ENCODE measurements at places on chromosomes 11 and 22. TPM values are rescaled to one million over a fixed set of nuclear protein-coding genes. Genes with fewer than 3 reads are reported as not detected.

Gene TESMIN
- total RNA-seq, result 0.98 TPM

Gene NCAM1
- 65.7 TPM for total RNA-seq

Gene FAM180B
- total RNA-seq, result 0.62 TPM

Gene SEPTIN3
- 0.14 TPM for total RNA-seq

DNA sequence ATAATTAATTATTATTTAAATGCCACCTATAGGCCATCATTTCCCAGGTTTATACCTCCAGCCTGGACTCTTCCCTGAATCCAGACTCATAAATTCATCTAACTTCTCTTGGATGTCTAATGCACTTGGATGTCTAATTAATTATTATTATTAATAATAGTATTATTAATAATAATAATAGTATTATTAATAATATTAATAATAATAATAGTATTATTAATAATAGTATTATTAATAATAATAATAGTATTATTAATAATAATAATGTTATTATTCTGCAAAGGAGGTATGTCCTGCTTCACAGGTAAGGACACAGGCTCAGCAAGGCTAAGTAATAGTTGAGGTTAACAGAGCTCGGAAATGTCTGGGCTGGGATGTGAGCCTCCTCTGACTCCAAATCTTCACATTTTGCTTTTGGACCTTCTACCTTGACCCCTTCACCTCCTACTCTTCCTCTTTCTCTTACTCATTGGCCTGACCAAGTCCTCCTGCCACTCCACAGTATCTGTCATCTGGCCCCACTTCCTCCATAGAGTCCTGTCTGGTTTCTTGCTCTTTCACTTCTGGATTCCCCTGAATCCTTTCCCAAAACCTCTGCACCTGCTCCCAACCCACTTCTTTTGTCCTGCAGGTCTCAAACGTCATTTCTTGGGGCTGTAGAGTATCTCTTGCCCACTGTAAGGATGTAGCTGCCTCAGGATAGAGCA is 8.0 kb downstream of the RIBC2 start:
- no peak for DNase-seq

- no peak for DNase-seq
Observed at GRCh38 chr11:57345555-57346211, 7.5 kb downstream of the P2RX3 start.

- no peak for DNase-seq
Observed at GRCh38 chr11:41943656-41944055, 484.2 kb upstream of the LRRC4C start.

DNA sequence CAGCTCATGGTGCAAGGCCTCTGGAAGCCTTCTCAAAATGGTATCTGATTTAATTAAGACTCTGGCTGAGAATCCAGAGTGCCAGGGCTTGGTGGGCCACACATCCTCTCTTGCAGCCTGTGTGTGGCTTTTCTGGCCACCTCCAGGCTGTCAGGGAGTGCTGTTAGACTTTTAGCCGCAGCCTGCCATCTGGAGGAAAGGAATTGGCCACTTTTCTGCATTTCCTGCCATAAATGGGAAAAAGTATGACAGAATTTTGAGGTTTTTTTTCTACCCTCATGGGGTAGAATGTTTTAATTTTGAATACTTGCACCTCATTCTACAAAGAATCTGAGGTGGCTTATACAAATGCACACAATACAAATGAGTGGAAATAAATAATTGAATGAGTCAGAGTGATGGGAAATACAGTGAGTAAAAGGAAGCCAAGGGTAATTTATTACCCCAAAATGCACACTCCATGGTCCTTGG is 218.4 kb downstream of the ADAMTS15 start:
- no peak for DNase-seq

DNA sequence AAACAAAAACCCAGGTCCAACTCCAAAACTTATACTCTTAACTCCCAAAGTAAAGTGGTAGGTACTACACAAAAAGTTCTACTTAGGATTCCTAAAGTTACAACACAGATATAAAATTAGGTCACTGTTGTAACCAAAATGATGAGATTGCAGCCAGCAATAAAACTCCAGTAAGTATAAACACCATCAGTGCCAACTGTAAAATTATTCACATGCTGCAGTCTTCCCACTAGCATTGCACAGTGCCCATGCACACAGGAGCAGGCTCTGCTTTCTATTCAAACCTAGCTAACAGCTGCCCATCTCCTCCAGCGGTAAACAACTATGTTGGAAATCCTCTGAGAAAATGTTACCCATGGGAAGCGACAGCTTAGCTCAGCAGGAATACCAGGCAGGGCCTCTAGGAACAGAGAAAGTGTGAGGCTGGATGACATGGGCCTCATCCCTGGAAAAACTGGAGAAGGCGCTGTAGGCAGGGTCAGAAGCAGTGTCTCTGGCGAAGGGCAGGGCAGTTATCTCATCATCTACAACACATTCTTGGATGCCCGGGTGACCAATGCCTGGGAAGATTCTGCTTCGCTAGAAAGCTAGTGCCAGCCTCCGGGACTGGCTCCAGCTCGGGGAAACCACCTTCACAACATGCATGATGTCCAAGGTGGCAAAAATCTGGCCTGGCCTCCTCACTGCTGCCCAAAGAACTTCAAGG is 9.1 kb downstream of the CPT1A start:
- DNase-seq, result no peak

DNA sequence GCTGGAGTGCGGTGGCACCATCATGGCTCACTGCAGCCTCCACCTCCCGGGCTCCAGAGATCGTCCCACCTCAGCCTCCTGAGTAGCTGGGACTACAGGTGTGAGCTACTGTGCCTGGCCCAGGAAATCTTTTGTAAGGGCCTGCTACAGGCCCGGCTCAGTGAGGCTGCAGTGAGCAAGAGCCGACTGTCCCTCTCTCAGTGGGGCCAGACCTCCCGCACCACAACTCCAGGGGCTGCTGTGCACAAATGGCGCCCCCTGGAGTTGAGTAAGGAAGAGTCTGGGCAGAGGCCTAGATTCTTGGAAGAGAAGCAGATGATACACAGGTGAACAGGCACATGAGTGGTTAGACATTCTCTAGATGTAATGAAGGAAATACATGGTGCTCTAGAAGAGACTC is 7.0 kb downstream of the SERHL2 start:
- no peak for DNase-seq

DNA sequence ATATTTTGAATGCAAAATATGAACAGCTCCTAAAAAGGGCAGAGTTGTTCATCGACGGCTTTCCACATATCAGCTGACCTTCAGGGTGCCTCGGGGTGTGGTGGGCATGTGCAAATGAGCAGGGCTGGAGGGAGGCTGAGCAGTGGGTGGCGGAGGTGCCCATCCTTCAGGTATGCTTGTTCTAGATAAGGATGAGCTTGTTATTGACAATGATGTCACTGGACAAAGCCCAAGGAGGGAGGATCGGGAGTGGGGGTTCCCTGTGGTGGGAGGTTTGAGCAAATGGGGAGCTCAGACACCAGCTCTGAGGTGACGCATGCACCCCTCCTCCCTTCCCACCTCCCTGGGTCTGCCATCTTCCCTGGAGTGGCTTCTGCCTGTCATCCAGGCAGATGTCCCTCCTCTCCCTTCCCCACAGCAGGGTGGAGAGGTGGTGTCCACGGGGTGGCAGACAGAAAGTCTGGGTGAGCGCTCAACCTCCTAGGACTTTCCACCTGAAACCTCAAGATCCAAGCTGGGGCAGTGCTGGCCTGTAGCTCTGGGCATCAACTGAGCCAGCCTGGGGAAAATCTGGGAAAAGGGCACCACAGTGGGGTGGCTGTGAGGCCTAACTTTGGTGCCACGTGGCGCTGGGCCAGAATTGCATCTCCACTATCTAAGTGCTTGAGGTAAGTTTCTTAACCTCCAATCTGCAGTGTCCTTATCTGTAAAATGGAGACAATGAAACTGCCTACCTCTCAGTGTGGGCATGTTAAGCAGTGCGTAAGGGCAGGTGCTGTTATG is 106.3 kb upstream of the THY1 start:
- no peak for DNase-seq

GRCh38 chr11:101091781-101092180 is 37.8 kb downstream of the PGR start:
- DNase-seq, result no peak

GRCh38 chr22:20899827-20900423 is 17.3 kb upstream of the CRKL start:
- no peak for DNase-seq

DNA sequence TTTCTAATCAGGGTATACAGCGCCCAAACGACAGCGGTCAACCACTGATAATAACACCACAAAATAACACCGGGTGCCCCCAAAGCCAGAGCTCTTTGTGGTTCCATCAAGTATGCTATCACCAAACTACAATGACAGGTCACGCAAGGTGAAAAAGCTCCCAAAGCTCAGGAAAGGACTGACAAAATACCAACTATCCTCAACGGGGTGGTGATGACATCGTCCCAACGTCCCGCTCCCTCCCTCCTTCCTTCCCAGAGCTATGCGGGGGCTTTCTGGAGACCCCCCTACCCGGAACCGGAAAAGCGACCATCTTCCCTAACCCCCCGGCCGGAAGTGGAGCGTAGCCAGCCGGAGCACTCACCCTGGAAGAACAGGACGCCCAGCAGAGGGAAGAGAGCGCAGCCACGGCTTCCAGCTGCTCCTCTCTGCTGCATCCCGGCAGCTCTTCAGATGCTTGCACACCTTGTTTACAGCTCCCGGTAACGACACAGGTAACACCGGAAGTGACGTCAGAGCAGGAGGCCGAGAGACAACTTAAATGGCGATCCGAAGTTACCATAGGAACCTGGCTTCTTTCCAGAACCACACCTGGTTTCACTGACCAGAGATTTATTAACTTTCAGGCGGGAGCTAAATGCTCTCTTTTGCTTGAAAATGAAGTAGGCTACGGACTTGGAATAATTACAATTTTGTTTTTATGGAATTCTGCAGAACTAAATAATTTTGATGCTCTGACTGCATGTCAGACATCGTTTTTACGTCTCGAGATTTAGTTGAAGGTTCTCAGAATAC is at the start of gene MPZL3:
Gene MPZL3, minus strand, starts transcription at position 508 of the 795 bp plus-strand sequence. Its CDS starts 71 bp downstream, at position 437.
- peak; percentile 68 for DNase-seq
